ENCODE measurements at places on chromosomes 5 and 9. TPM values are rescaled to one million over a fixed set of nuclear protein-coding genes. Genes with fewer than 3 reads are reported as not detected.

Gene SPTAN1
- 275 TPM for total RNA-seq

Gene SLCO6A1
- total RNA-seq: not detected

Gene FGF18
- not detected for total RNA-seq

Gene GDF9
- not detected for total RNA-seq

Gene UGT3A2
- total RNA-seq: not detected

Gene PCDHGB2
- total RNA-seq: 2.5 TPM

Gene PCDHA10
- total RNA-seq: 0.11 TPM

Gene FBP1
- not detected for total RNA-seq

Gene GFPT2
- total RNA-seq: 49.1 TPM

Gene WDR31
- 0.97 TPM for total RNA-seq

Gene OR1J1
- not detected for total RNA-seq

Gene TOR2A
- total RNA-seq: 2.9 TPM

Gene TRIM14
- total RNA-seq: 6.4 TPM

Gene FOXD4L4
- total RNA-seq: not detected

Gene LYSMD3
- 20.1 TPM for total RNA-seq

Gene FBP2
- total RNA-seq: not detected

Gene UNC13B
- total RNA-seq: 11.9 TPM

Gene FSTL4
- total RNA-seq: not detected

Gene UGT3A1
- not detected for total RNA-seq

Gene LCP2
- not detected for total RNA-seq

Gene STOM
- total RNA-seq: 67.7 TPM

Gene ANKRD31
- total RNA-seq: not detected

Gene FGF10
- not detected for total RNA-seq

Gene LCN1
- total RNA-seq: not detected

Gene TXN
- total RNA-seq: 223 TPM

Gene MPDZ
- 29.2 TPM for total RNA-seq

Gene SLC12A2
- total RNA-seq: 16.1 TPM

Gene PCDHGB4
- 7.6 TPM for total RNA-seq

Gene C6
- total RNA-seq: not detected

Gene IL4
- not detected for total RNA-seq

All from GM23248 (cell line).